ENCODE measurements at places on chromosomes 12 and 14.

- DNase-seq: peak; percentile 67
Measured at GRCh38 chr12:94263905-94264561, 115.7 kb downstream of the PLXNC1 start.

- DNase-seq: no peak
Measured at GRCh38 chr12:3364661-3365462, 126.1 kb upstream of the PRMT8 start.

DNA sequence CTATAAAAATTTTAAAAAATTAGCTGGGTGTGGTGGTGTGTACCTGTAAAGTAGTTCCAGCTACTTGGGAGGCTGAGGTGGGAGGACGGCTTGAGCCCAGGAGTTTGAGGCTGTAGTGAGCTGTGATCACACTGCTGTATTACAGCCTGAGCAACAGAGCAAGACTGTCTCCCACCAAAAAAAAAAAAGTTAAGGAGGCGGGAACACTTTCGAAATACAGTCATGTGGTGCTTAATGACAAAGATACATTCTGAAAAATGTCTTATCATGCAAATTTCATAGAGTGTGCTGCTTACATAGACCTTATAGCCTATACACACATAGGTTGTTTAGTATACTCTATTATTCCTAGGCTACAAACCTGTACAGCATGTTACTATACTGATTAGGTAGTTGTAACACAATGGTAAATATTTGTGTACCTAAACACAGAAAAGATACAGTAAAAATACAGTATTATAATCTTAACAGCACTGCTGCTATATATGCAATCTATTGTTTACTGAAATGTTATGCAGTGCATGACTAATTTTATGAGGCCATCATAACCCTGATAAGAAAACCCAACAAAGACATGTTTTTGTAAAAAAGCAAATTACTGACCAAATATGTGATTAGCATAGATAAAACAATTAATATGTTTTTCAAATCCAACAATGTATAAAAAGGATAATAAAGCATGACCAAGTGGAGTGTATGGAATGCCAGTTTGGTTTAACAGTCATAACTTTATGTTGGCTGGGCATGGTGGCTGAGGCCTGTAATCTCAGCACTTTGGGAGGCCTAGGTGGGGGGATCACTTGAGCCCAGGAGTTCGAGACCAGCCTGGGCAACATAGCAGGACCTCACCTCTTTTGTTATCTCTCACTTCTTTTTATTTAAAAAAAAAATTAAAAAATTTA, 11.4 kb downstream of the EIF2S1 start:
- peak; percentile 58 for DNase-seq

DNA sequence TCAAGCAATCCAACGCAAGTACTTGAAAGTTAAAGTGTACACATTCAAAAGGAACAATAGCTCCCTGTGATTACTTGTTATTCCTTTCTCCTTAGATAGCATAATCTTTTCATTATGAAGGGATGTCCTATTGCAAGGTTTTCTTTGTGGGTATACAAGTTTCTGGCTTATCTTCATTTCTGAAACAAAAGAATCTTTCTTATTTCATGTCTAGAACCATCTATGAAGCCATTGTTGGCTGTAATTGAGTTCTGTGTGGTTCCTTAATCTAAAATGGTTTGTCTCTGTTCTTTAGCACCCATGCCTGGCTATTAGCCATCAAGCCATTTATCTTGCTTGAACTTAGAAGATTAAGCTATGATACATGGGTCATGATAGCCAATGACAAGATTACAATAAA, 95.0 kb downstream of the VEZT start:
- no peak for DNase-seq

DNA sequence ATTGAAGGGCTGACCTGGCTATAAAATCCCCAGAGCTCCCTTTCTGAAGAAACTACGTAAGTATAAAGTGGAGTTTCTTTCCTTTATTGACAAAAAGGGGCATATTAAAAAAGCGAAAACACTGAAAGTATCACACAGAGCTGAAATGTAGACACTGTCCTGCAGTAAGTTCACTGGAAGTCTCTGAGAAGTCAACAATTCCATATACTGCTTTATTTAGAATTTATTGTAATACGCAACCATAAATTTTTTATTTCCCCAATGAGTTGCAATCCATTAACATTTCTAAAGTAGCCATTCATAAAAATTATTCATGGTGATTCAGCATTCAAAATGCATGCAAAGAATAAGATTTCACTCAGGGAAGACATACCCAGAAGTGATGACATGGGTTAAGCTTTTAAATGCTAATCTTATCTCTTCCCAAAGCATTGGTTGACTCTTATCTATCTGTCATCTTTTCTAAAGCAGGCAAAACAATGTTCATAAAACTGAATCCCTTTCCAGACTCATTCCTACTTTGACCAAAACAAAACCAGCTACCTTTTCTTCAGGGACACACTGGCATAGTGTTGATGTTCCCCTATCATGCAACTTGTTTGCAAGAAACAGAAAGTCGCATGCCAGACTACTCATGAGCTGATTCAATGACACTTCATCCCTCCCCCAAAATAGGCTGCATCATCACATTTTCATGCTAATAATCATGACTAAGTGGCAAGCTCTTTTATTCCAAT, 17.3 kb downstream of the KITLG start:
- no peak for DNase-seq

Measured in inflammatory macrophage (primary cell).